Esophagus squamous epithelium (tissue), 5 donors: ENCODE measurements at places on chromosomes 6 and 20.

DNA sequence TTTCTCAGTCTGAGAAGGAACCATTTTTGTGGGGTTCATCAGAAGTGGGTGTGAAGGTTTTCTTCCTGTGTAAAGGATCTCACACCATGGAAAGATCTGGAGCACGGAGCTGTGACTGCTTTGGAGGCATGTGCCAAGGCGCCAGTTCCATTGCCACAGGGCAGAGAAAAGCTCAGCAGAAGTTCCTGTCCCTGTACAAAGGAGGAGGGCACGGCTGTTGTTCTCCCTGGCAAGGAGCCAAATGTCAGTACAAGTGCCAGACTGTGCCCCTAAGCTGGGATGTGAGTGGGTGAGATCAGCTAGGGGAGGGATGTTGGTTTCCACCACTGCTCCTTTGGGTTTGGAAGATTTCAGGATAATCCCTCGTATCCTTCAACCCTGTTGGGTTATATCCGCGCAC, 117.3 kb downstream of the CRYBG1 start:
- DNase-seq = no peak

GRCh38 chr20:36465109-36466080, 75.9 kb upstream of the MYL9 start:
- no peak for DNase-seq

- DNase-seq = no peak
Measured at GRCh38 chr20:63766695-63767426, 27.3 kb downstream of the SLC2A4RG start.

GRCh38 chr6:21164768-21165326, 428.7 kb upstream of the SOX4 start:
- DNase-seq = no peak

GRCh38 chr6:44339763-44340625, 2.5 kb upstream of the SPATS1 start:
- DNase-seq = no peak
